ENCODE measurements at places on chromosomes 7 and 10.

GRCh38 chr7:141884539-141885225 is 31.5 kb upstream of the OR9A4 start:
- no peak for DNase-seq

DNA sequence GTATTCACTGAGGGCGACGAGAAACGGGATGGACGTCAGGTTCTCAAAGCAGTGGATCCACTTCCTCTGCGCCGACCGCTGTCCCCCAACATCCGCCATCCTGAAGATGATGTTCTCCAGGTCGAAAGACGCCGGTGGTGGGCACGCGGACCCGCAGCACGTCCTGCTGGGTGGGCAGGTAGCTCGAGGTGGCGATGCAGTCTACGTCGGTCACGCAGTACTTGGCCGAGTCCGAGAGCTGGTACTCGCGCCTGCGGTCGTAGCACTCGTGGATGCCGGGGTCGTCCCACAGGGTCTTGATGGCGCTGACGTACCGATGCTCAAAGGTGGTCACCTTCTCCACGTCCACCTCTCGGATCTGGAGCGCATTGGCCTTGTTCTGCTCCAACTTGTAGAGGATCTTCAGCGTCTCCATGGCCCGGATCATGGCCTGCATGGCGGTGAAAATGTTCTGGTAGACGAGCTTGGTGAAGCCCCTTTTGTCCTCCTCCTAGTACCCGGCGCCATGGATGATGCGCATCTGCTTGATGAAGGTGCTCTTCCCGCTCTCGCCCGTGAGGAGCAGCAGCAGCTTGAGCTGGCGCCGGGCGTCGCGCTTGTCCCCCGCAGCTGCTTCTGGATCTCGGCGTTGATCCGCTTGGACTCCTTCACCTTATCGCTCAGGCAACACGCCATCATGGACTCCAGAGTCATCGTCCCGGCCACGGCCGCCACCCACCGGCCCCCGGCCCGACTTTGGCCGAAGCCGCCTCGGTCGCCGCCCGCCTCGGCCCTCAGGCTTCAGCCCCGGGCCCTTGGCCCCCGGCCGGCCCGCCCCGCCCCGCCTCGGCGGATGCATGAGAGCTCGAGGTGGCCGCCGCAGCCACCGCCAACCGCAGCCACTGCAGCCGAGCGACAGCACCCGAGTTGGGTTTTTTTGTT is 122.9 kb upstream of the KCTD7 start:
- peak; percentile 45 for DNase-seq

DNA sequence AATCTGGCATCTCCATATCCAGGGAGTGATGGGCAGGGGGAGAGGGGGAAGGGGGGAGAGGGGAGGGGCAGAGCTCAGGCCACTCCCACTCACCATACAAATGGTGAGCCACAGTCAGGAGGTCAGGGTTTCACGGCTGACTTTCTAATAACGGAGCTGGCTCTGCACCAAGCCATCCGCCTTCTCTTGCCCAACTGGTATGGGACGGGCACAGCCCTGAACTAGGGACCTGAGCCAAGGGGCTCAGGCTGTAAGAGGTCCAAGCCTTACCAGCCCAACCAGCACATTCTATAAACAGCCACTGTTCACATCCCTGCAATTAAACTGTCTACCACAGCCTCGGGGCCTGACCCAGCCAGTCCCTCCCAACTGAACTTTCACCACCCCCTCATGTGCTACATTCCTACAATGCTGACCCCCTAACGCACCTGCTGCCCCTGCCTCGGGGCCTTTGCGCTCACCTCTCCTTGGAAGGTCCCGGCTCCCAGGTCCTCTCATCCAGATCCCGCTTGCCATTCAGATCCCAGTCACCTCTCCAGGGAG is 32.5 kb downstream of the RGS10 start:
- no peak for DNase-seq

DNA sequence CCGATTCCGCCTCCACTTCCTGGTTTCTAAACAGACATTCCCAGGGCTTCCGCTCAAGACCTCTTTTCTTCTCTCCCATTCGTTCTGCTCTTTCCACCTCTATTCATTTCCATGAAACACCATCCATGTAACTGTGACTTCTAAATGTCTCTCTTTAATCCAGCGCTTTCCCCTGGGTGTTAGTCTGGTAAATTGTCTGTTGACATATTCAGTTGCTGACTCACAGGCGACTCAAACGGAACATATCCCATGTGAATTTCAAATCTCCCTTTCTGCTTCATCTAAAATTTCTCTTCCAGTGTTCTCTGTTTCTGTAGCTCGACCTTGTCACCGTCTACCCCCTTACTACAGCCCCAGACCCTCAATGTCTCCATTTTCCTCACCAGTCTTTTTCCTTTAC is 119.1 kb downstream of the PFKFB3 start:
- DNase-seq, result no peak

Data from hematopoietic multipotent progenitor cell treated with erythropoietin and hydrocortisone succinate and interleukin-3 and kit ligand, for 4 days (in vitro differentiated cells).